ENCODE measurements at places on chromosomes 1 and 21. TPM values are rescaled to one million over a fixed set of nuclear protein-coding genes. Genes with fewer than 3 reads are reported as not detected.

The HHAT gene
- 14.4 TPM for total RNA-seq

The AADACL3 gene
- not detected for total RNA-seq

The TIPRL gene
- total RNA-seq: 30.3 TPM

The CLDN14 gene
- 1.1 TPM for total RNA-seq

The SSR2 gene
- 217 TPM for total RNA-seq

The PM20D1 gene
- total RNA-seq: 0.26 TPM

The OR2AK2 gene
- not detected for total RNA-seq

The AKR7A3 gene
- total RNA-seq: 390 TPM

The IVL gene
- total RNA-seq: not detected

The NDUFS5 gene
- total RNA-seq: 168 TPM

The REN gene
- total RNA-seq: not detected

The LEMD1 gene
- total RNA-seq: 1.0 TPM

The ACTN2 gene
- 5.0 TPM for total RNA-seq

The GCLM gene
- total RNA-seq: 41.7 TPM

The CITED4 gene
- total RNA-seq: 86.1 TPM

The RAB3GAP2 gene
- 36.3 TPM for total RNA-seq

The PTPRC gene
- total RNA-seq: 29.8 TPM

The CTSE gene
- total RNA-seq: 105 TPM

The CLCNKA gene
- 0.32 TPM for total RNA-seq

The PCP4 gene
- total RNA-seq: 3.7 TPM

The MPZ gene
- 9.0 TPM for total RNA-seq

The PROX1 gene
- 11.1 TPM for total RNA-seq

The PKLR gene
- 1.7 TPM for total RNA-seq

The RIPK4 gene
- 56.6 TPM for total RNA-seq

The GJA9 gene
- total RNA-seq: 0.26 TPM

The KCNA2 gene
- total RNA-seq: 1.8 TPM

The ARTN gene
- total RNA-seq: 2.1 TPM

The ANKRD65 gene
- total RNA-seq: 10.1 TPM

The HSPA6 gene
- 5.8 TPM for total RNA-seq

The RYR2 gene
- total RNA-seq: 7.5 TPM

The SPRR1B gene
- not detected for total RNA-seq

The PNRC2 gene
- 153 TPM for total RNA-seq

The ZNF695 gene
- 0.06 TPM for total RNA-seq

The LIN28A gene
- 1.4 TPM for total RNA-seq

The OPRD1 gene
- total RNA-seq: not detected
